Progenitor cell of endocrine pancreas (in vitro differentiated cells): ENCODE measurements at places on chromosomes 12 and 14. TPM values are rescaled to one million over a fixed set of nuclear protein-coding genes. Genes with fewer than 3 reads are reported as not detected.

- no peak overlapping the region for H3K27ac ChIP-seq
- H3K36me3 ChIP-seq: no peaks in the 10 kb centered on the region
- peaks cover 3% of the 10 kb centered on the region for H3K27me3 ChIP-seq
- DNase-seq: no peak
- no peaks in the 10 kb centered on the region for H3K4me1 ChIP-seq
Measured at GRCh38 chr14:51448831-51449670, 202.7 kb upstream of the FRMD6 start.

GRCh38 chr14:24075485-24076301 lies 4.3 kb downstream of the CPNE6 start:
- peaks cover 2% of the 10 kb centered on the region for H3K4me1 ChIP-seq
- H3K27me3 ChIP-seq: peaks cover 22% of the 10 kb centered on the region
- no peak for DNase-seq
- no peak overlapping the region for H3K27ac ChIP-seq
- H3K36me3 ChIP-seq: no peaks in the 10 kb centered on the region
- no peak overlapping the region for H3K4me3 ChIP-seq

GRCh38 chr14:65231286-65231980 lies 129.1 kb upstream of the MAX start:
- H3K36me3 ChIP-seq: no peaks in the 10 kb centered on the region
- H3K4me3 ChIP-seq: no peak overlapping the region

HOXC13 gene
- total RNA-seq: not detected in 2 replicates

GRCh38 chr12:122875590-122876220 lies 20.2 kb downstream of the VPS37B start:
- H3K4me3 ChIP-seq: no peak overlapping the region
- DNase-seq: no peak
- no peaks in the 10 kb centered on the region for H3K27me3 ChIP-seq
- H3K27ac ChIP-seq: no peak overlapping the region
- peaks cover 32% of the 10 kb centered on the region for H3K4me1 ChIP-seq

- no peaks in the 10 kb centered on the region for H3K27me3 ChIP-seq
- H3K36me3 ChIP-seq: no peaks in the 10 kb centered on the region
- no peak overlapping the region for H3K4me3 ChIP-seq
- peaks cover 8% of the 10 kb centered on the region for H3K4me1 ChIP-seq
- no peak for DNase-seq
- no peak overlapping the region for H3K27ac ChIP-seq
Measured at GRCh38 chr12:75571204-75571603, 59.8 kb upstream of the KRR1 start.

DNA sequence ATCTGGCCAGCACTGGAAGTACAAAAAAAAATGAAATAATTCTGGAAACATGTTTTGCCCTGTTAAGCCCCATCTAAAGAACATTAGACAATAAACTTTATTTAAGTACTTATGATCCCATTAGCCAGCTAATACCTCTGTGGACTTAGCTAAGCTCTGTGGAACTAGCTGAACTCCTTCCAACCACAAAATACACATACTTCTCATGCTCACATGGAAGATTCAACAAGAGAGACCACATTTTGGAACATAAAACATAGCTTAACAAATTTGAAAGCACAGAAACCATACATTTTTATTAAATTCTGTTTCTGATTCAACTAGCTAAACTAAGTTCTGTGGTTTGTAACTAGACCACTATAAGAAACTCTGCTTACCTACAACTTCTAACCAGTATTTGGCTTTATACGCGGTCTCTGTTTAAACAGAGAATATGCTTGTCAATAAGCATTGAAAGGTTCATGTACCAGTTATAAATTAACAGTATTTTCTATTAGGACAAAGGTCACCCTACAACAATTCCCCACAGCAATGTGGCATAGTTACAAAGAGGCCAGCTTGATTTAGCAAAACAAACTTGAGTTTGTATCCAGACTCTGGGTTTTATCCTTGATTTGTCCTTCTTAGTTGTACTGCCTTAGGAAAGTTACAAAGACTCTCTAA lies 300.1 kb downstream of the C12orf50 start:
- H3K4me1 ChIP-seq: peaks cover 12% of the 10 kb centered on the region
- no peaks in the 10 kb centered on the region for H3K27me3 ChIP-seq
- peak overlapping the region; percentile 26 for H3K27ac ChIP-seq
- DNase-seq: no peak
- H3K4me3 ChIP-seq: no peak overlapping the region

GRCh38 chr12:85018098-85018497 lies 18.0 kb downstream of the TSPAN19 start:
- no peaks in the 10 kb centered on the region for H3K36me3 ChIP-seq
- H3K27me3 ChIP-seq: no peaks in the 10 kb centered on the region
- no peak overlapping the region for H3K4me3 ChIP-seq
- H3K4me1 ChIP-seq: no peaks in the 10 kb centered on the region
- DNase-seq: no peak

DNA sequence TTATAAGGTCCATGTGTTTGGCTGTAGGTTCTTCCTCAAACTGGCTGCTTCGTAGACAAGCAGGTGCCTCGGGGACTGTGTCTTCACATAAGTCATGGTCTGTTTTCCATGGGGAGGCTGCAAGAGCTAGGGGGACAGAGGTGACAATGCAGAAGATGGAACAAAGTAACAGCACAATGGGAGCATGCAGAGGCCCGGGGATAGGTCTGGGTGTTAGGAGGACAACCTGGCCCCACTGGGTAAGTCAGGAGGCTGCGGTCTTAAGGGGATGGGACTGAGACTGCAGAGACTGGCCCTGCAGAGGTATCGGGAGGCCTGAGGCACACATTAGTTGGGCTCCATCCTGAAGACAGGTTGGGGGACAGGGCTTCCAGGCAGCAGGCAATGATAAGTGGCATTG lies 88.9 kb downstream of the NTF3 start:
- H3K27me3 ChIP-seq: peaks cover 31% of the 10 kb centered on the region
- H3K4me1 ChIP-seq: no peaks in the 10 kb centered on the region
- no peak for DNase-seq

DNA sequence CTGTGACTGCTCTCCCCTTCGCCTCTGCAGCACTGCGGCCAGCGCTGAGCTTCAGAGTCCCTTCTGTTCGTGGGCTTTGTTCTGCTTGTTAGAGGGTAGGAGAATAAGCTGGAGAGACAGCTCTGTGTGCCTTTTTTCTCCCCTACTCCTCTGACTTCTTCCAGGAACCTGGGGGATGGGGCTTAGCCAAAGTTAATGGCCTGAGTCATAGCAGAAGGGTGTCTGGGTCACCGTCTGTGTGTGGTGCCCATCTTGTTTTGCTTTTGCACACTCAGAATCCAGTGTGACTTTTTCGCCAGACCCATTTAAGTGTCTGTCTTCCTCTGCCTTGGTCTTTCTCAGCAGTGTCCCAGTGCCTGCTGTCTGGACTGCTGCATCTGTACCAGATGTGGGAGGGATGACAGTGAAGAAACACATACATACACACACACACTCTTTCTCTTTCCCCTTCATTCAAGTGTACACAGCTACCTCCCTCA lies 3.0 kb downstream of the KIF5A start:
- no peak overlapping the region for H3K27ac ChIP-seq
- peaks cover 3% of the 10 kb centered on the region for H3K4me1 ChIP-seq
- H3K4me3 ChIP-seq: no peak overlapping the region
- peaks cover 62% of the 10 kb centered on the region for H3K27me3 ChIP-seq
- no peaks in the 10 kb centered on the region for H3K36me3 ChIP-seq
- no peak for DNase-seq

DNA sequence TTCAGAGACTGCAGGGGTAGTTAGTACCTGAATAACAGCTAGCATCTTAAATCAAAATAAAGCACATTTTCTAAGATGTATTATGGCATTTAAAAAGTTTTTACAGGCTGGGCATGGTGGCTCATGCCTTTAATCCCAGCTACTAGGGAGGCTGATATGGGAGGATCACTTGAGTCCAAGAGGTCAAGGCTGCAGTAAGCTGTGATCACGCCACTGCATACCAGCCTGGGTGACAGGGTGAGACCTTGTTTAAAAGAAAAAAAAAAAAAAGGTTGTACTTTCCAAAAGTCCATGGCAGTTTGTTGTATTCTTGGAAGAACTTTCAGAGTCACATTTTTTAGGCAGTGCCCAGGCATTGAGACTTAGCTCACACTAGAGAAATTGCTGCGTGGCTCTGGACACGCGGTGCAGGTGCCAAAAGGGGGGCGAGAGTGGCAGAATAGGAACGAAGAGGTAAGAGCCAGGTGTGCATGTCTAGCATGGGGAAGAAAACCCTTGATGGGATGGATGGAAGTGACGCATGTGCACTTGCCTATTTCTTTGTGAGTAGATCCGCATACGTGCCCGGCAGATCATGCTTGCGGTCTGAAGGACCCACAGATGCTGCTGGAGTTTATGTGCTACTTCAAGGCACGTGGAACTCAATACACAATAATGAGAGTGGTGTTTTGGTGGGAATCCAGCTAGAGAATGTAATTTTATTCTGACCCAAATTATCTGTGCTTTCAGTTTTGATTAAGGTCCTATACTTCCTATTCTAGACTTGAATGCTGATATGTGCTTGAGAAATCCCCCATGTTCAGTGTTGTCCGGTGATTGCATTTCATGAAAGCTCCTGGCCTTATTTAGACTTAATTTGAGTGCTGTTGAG lies 11.9 kb downstream of the ANKRD13A start:
- peaks cover 9% of the 10 kb centered on the region for H3K36me3 ChIP-seq
- H3K4me3 ChIP-seq: no peak overlapping the region
- no peaks in the 10 kb centered on the region for H3K27me3 ChIP-seq
- no peak for DNase-seq

DNA sequence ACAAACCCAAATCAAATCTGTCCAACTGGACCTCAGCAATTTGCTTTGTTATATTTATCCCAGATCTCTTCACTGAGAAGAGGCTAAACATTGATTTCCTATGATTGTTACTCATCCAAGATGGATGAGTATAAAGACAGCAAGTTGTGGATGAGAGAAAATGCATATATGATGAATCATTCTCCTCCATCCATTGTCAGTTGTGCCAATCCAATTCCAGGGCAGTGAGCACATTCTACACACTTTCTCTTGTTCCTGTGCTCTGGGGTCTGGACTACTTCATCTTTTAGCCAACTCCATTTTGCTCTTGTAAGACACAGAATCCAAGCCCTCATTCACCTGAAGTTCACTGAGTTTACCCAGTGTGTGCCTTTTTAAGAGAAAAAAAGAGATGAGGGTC lies 105.7 kb downstream of the GCH1 start:
- H3K36me3 ChIP-seq: peaks cover 2% of the 10 kb centered on the region
- no peak overlapping the region for H3K4me3 ChIP-seq
- H3K27me3 ChIP-seq: no peaks in the 10 kb centered on the region
- H3K27ac ChIP-seq: no peak overlapping the region

DNA sequence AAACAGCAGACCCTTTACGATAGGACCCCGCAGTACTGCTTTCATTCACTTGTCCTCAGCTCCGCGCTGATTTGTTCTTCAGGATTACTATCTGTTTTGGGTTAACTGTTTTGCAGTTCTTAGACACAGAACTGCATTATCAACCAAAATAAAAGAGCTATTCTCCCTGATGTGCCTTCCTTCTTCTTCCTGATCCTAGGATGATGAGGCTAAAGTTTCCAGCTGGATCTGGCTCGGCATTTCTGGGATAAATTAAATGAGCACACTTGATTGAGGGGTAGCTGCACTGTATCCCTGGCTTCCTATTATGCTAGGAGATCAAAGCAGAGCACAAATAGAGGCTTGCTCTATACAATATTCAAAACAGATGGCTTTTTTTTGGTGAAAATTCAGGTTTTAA lies 165.7 kb downstream of the FBXL14 start:
- no peaks in the 10 kb centered on the region for H3K27me3 ChIP-seq
- H3K27ac ChIP-seq: no peak overlapping the region
- no peaks in the 10 kb centered on the region for H3K36me3 ChIP-seq
- no peak overlapping the region for H3K4me3 ChIP-seq
- DNase-seq: no peak
- peaks cover 4% of the 10 kb centered on the region for H3K4me1 ChIP-seq

DNA sequence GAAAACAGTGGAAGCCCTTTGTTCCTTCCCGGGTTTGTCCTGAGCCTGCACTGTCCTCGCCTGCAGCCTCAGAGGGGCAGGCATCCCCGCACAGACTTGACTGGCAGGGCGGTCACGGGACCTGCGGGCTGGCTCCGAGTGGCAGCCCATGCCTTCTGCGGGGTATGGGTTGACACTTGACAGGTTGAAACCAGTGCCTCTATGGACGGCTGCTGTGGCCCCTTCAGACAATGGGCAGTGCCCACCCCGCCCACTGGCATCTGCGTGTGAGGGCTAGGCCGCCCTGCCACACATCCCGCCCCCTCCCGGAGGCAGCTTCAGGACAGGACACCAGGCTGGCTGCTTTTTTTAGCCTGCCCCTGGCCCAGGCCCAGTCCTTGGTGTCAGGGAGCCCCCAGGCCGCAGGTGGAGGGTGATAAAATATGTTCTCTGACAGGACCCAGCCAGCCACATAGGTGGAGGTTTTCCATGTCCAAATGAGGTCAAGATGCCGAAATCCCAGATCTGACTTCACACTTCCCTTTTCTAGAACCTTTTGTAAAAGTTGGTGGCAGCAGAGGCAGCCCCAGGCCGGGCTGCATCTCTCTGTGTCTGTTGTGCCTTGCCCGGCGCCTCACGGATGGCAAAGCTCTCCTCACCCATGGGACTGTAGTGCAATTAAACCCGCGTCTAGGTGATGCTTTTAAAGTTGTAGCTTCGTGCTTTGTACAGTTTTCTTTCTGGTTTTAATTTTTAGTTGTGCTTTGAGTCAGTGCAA lies 10.0 kb downstream of the ANKRD9 start:
- H3K36me3 ChIP-seq: peaks cover 3% of the 10 kb centered on the region
- H3K27me3 ChIP-seq: no peaks in the 10 kb centered on the region
- no peaks in the 10 kb centered on the region for H3K4me1 ChIP-seq
- no peak overlapping the region for H3K27ac ChIP-seq

DNA sequence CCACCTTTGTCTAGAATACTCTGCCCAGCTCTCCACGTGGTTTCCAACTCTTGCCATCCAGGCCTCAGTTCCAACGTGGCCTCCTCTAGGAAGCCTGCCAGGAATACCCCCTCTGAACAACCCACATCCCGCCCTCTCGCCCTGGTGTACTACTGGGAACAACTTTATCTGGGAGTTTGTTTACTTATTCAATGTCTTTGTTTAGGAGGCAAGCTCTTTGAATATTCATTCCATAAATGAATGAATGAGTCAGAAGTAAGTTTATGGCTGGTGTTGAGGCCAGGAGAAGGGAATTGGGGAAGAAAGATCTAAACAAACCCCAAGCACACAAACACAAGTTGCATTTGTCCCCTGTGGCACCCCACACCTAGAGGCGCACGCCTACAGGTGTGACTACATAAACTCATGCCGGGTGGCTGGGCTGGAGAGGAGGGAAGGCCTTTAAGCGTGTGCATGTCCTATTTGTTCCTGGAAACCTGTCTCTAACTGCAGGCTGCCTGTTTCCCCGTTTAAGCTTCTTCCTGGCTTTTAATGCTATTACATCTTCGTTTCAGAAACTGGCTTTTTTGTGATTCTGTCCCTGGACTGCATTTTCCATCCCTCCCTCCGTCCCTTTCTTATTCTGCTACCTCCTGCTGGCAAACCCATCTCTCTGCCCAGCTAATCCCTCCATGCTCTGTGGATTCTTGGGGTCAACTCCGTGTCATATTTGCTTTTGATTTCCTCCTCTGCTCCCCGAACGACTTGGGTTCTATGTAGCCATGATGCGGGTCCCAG lies 57.9 kb downstream of the FZD10 start:
- H3K4me1 ChIP-seq: peaks cover 3% of the 10 kb centered on the region
- no peak overlapping the region for H3K27ac ChIP-seq
- H3K27me3 ChIP-seq: peaks cover 36% of the 10 kb centered on the region
- no peaks in the 10 kb centered on the region for H3K36me3 ChIP-seq
- no peak for DNase-seq

DGKA gene
- total RNA-seq: 10.2 and 16.8 TPM in 2 replicates

- H3K27me3 ChIP-seq: peaks cover 28% of the 10 kb centered on the region
- no peak overlapping the region for H3K4me3 ChIP-seq
- H3K4me1 ChIP-seq: no peaks in the 10 kb centered on the region
Measured at GRCh38 chr12:2294651-2295475, 242.1 kb downstream of the CACNA1C start.
